ENCODE measurements at places on chromosomes 11 and 22.

GRCh38 chr11:13878077-13878476 is 84.4 kb upstream of the SPON1 start:
- H3K4me3 ChIP-seq: no peak overlapping the region
- no peaks in the 10 kb centered on the region for H3K4me1 ChIP-seq
- no peak overlapping the region for H3K27ac ChIP-seq

DNA sequence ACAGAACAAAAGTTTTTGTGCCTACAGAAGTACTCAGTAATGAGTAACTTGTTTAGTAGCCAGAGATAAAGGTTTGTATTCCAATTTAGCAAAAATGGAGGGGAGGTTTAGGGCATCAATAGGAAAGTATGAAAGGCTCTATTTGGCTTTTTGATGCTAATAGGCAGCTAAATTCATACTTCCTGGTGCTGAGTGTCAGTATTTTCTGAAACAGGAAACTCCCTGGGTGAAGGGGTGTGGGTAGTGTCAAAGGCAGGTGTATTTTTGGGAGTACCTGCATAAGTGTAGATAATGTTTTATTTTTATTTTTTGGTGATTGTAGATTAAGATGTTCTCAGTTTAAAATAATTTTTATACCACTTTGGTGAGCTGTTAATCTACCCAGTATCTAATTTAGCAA is 29.3 kb upstream of the MMP7 start:
- H3K4me3 ChIP-seq: no peak overlapping the region
- H3K4me1 ChIP-seq: peaks cover 56% of the 10 kb centered on the region
- DNase-seq: no peak
- peaks cover 1% of the 10 kb centered on the region for H3K36me3 ChIP-seq

- H3K27ac ChIP-seq: 0 out of 2 replicates have a peak overlapping the region, but pooled peaks have one; percentile 33
- H3K4me3 ChIP-seq: peak overlapping the region; percentile 11
- no peaks in the 10 kb centered on the region for H3K27me3 ChIP-seq
Observed at GRCh38 chr22:41838842-41839618, 6.1 kb downstream of the SREBF2 start.

DNA sequence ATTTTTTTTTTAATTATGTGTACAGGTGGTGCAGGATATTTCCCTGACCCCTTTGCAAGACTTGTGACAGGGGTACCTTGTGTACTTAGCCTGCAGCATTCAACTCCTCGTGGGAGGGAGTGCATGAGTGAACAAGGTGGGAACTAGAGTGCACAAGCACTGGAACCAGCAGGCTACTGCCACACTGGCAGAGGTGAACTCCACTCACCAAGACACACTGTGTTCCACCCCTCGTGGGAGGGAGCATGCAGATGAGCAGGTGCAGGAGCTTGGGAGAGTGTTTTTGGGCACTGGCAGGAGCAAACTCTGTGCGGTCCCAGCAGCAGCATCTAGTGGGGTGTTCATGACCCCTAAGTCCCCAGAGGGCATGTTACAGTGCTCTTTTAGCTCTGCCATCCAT is 282.7 kb upstream of the PLET1 start:
- H3K27me3 ChIP-seq: no peaks in the 10 kb centered on the region
- no peaks in the 10 kb centered on the region for H3K4me1 ChIP-seq
- no peaks in the 10 kb centered on the region for H3K36me3 ChIP-seq
- no peak overlapping the region for H3K4me3 ChIP-seq
- no peak for DNase-seq

GRCh38 chr11:10667521-10667885 is 26.1 kb downstream of the IRAG1 start:
- no peak for DNase-seq
- H3K27me3 ChIP-seq: no peaks in the 10 kb centered on the region
- H3K4me3 ChIP-seq: no peak overlapping the region

GRCh38 chr11:57402188-57403002 is 11.9 kb upstream of the PRG2 start:
- no peak for DNase-seq
- no peaks in the 10 kb centered on the region for H3K27me3 ChIP-seq
- H3K4me1 ChIP-seq: peaks cover 9% of the 10 kb centered on the region

- no peak overlapping the region for H3K27ac ChIP-seq
- no peak overlapping the region for H3K4me3 ChIP-seq
- DNase-seq: no peak
- H3K36me3 ChIP-seq: no peaks in the 10 kb centered on the region
- no peaks in the 10 kb centered on the region for H3K27me3 ChIP-seq
Observed at GRCh38 chr22:25839755-25840154, 97.8 kb downstream of the MYO18B start.

DNA sequence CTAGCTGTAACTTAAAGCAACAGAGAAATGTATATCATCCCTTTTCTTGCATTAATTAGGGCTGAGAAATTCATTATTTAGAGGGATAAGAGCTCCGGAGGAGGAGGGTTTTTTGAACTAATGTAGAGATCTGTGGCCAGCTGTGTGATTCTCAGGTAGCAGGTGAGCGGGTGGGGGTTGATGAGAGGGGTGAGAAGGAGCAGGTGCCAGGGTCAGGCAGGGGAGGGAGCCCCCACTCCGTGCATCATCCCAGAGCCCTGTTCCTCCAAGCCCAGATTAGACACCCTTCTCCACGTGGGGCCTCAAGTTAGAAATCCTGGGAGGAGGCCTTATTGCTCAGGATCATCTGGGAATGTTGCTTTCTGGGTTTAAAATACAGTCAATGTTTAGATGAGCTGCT is 24.9 kb downstream of the ZBTB16 start:
- H3K36me3 ChIP-seq: no peaks in the 10 kb centered on the region
- H3K4me3 ChIP-seq: no peak overlapping the region
- H3K4me1 ChIP-seq: no peaks in the 10 kb centered on the region
- no peak overlapping the region for H3K27ac ChIP-seq
- no peak for DNase-seq

DNA sequence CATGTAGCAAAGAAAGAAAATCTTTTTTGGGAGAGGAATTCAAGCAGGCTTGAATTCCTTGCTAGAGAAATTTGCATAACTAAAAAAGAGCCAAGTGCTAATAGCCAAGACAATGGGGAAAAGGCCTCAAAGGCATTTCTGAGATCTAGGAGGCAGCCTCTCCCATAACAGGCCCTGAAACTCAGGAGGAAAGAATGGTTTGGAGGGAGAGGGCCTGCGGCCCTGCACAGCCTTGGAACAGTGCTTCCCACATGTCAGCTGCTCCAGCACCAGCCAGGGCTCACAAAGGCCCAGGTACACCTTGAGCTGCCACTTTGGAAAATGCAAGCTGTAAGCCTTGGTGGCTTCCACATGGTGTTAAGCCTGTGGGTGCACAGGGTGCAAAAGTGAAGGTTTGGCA is 55.5 kb upstream of the TSPAN18 start:
- no peak overlapping the region for H3K27ac ChIP-seq
- H3K36me3 ChIP-seq: no peaks in the 10 kb centered on the region
- H3K27me3 ChIP-seq: no peaks in the 10 kb centered on the region
- H3K4me1 ChIP-seq: no peaks in the 10 kb centered on the region

GRCh38 chr11:71127806-71128205 is 124.6 kb downstream of the SHANK2 start:
- no peaks in the 10 kb centered on the region for H3K4me1 ChIP-seq
- H3K27ac ChIP-seq: no peak overlapping the region
- DNase-seq: no peak
- H3K36me3 ChIP-seq: no peaks in the 10 kb centered on the region
- H3K27me3 ChIP-seq: no peaks in the 10 kb centered on the region

GRCh38 chr11:40306938-40307548 is 1152.4 kb downstream of the LRRC4C start:
- no peaks in the 10 kb centered on the region for H3K4me1 ChIP-seq
- DNase-seq: no peak
- H3K4me3 ChIP-seq: no peak overlapping the region
- no peak overlapping the region for H3K27ac ChIP-seq
- H3K36me3 ChIP-seq: no peaks in the 10 kb centered on the region
- no peaks in the 10 kb centered on the region for H3K27me3 ChIP-seq

- no peak overlapping the region for H3K4me3 ChIP-seq
- H3K4me1 ChIP-seq: peaks cover 42% of the 10 kb centered on the region
- peak overlapping the region; percentile 53 for H3K27ac ChIP-seq
- no peaks in the 10 kb centered on the region for H3K27me3 ChIP-seq
- DNase-seq: no peak
Observed at GRCh38 chr11:48056325-48057183, 76.2 kb downstream of the PTPRJ start.

DNA sequence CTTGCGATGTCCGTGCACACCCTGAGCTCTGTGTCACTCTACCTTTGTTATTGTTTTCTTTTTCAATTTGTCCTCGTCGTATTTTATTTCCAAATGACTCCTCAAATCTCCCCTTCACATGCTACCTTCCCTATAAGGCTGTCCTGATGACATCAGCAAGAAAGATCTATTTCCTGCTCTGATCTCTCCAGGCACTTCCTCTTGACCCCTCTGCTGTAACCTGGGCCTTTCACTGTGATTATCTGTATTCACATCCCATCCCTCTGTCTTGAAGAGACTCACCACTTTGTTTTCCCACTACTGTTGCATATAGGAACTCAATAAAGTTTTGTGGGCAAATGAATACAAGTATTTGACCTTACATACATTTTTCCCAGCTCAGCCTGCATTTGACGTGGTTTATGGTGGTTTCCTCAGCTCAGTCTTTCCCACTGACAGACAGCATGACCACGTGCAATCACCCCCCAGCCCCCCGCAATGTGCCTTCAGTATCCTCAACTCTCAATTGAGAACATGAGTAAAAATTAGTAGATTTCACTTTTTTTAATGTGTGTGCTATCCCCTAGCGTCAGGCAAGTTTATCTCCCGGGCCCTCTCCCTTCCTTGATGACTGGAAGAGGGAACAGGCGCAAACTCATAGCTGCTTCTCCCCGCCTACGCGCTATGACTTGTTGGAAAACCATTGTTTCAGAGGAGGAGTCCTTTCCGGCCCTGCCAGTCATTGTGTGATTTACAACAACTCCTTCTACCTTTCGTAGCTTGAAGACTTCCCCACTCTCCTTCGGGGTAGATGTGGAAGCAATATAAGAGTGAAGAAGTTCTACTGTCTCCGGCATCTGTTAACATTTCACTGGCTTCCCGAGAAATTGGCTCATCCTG is 498.5 kb downstream of the NTM start:
- H3K27ac ChIP-seq: no peak overlapping the region
- H3K27me3 ChIP-seq: no peaks in the 10 kb centered on the region
- H3K4me1 ChIP-seq: no peaks in the 10 kb centered on the region
- H3K4me3 ChIP-seq: no peak overlapping the region
- no peak for DNase-seq
- no peaks in the 10 kb centered on the region for H3K36me3 ChIP-seq

GRCh38 chr11:112368381-112368780 is 107.7 kb upstream of the PLET1 start:
- DNase-seq: no peak
- H3K27me3 ChIP-seq: no peaks in the 10 kb centered on the region
- no peak overlapping the region for H3K27ac ChIP-seq
- H3K4me3 ChIP-seq: no peak overlapping the region
- H3K36me3 ChIP-seq: no peaks in the 10 kb centered on the region

GRCh38 chr22:41301085-41302020 is at the start of gene ZC3H7B:
Gene ZC3H7B, plus strand, starts transcription at chr22:41301525. Its CDS starts 19,136 bp downstream, at chr22:41320661.
- peak; percentile 28 for DNase-seq
- peak within 1 kb of the TSS; percentile 93 for H3K4me3 ChIP-seq
- H3K36me3 ChIP-seq: no peaks in the 10 kb centered on the region
- H3K4me1 ChIP-seq: peaks cover 4% of the 10 kb centered on the region

DNA sequence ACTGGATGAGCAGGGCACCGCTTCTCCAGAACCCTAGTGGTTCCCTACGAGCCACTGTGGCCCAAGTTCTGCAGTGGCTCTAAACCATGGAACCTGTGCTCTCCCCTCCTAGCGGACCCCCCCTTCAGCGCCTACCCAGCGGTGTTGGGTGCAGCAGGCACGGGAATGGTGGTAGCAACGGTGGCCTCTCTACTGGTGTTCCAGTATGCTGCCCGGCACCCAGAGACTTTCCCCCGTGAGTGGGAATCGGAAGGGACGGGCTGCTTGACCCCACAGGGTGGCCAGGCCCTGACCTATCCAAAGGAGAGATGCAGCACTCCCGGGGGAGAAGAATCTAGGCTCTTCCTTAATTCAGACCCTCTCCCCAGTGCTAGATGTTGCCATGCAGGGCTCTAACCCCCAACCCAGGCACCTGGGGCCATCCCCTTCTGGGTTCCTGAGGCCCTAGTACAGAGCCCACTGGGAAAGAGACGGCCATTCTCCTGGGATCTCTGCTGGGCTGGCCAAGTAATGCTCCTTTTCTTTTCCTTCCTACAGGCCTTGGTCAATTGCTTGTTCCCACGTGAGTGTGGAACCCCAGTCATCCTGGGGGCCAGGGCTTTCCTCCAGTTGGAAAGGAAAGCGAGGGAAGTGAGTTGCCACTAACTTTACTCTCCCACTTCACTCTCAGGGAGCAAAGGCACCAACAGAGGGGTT is 9.2 kb downstream of the VSIG10L2 start:
- no peaks in the 10 kb centered on the region for H3K27me3 ChIP-seq
- H3K4me3 ChIP-seq: no peak overlapping the region
- H3K36me3 ChIP-seq: no peaks in the 10 kb centered on the region
- DNase-seq: no peak

GRCh38 chr22:46033256-46034200 is 56.6 kb upstream of the WNT7B start:
- no peak for DNase-seq
- no peak overlapping the region for H3K4me3 ChIP-seq
- peaks cover 9% of the 10 kb centered on the region for H3K4me1 ChIP-seq
- no peaks in the 10 kb centered on the region for H3K36me3 ChIP-seq

GRCh38 chr11:134780486-134781147 is 368.6 kb upstream of the B3GAT1 start:
- H3K4me3 ChIP-seq: no peak overlapping the region
- no peaks in the 10 kb centered on the region for H3K4me1 ChIP-seq
- H3K27ac ChIP-seq: no peak overlapping the region
- no peaks in the 10 kb centered on the region for H3K27me3 ChIP-seq

GRCh38 chr22:33678523-33678922 is 241.8 kb downstream of the LARGE1 start:
- no peaks in the 10 kb centered on the region for H3K36me3 ChIP-seq
- H3K27ac ChIP-seq: no peak overlapping the region
- no peak overlapping the region for H3K4me3 ChIP-seq
- H3K27me3 ChIP-seq: no peaks in the 10 kb centered on the region
- DNase-seq: no peak
